ENCODE measurements at places on chromosomes 1 and 21.

GRCh38 chr1:242691610-242691945 is 167.1 kb upstream of the PLD5 start:
- no peak for DNase-seq

GRCh38 chr21:41972511-41973205 is 18.8 kb upstream of the C2CD2 start:
- DNase-seq, result no peak

GRCh38 chr21:25813917-25814316 is 79.1 kb downstream of the GABPA start:
- DNase-seq, result no peak

GRCh38 chr21:14092834-14093560 is 117.8 kb downstream of the LIPI start:
- no peak for DNase-seq

DNA sequence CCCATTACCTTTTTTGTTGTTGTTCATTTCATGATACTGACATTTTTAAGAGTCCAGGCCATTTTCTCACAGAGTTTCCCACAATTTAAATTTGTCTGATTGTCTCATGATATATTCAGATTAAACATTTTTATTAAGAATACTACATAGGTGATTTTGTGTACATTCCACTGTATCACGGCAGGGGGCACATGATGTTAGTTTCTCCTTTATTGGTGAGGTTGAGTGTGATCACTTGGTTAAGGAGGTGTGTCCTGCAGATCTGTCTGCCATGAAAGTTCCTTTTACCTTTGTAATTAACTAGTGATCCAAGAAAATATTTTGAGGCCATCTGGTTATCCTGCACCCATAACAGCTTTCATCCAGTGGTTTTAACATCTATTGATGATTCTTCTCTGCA is 11.8 kb downstream of the RTCA start:
- no peak for DNase-seq

DNA sequence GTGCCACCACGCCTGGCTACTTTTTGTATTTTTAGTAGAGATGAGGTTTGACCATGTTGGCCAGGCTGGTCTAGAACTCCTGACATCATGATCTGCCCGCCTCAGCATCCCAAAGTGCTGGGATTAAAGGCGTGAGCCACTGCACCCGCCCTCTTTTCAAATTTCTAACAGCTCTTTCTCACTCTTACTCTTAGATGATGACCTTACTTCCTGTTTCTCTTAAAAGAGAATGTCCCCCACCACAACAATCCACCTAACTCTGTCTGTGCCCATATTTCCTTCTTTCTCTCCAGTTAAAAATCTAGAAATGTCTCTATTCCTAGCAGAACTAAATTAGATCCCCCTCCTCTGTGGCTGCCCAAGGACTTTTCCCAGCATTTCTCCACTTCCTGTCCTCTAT is 46.6 kb upstream of the RGS2 start:
- DNase-seq, result no peak

- no peak for DNase-seq
These were observed 236.9 kb downstream of the SIPA1L2 start for GRCh38 chr1:232393010-232393409.

GRCh38 chr1:221040691-221041285 is 161.5 kb downstream of the HLX start:
- no peak for DNase-seq

- no peak for DNase-seq
These were observed 303.2 kb downstream of the LMX1A start for GRCh38 chr1:165053351-165053750.
